ENCODE measurements at places on chromosomes 1 and 21.

DNA sequence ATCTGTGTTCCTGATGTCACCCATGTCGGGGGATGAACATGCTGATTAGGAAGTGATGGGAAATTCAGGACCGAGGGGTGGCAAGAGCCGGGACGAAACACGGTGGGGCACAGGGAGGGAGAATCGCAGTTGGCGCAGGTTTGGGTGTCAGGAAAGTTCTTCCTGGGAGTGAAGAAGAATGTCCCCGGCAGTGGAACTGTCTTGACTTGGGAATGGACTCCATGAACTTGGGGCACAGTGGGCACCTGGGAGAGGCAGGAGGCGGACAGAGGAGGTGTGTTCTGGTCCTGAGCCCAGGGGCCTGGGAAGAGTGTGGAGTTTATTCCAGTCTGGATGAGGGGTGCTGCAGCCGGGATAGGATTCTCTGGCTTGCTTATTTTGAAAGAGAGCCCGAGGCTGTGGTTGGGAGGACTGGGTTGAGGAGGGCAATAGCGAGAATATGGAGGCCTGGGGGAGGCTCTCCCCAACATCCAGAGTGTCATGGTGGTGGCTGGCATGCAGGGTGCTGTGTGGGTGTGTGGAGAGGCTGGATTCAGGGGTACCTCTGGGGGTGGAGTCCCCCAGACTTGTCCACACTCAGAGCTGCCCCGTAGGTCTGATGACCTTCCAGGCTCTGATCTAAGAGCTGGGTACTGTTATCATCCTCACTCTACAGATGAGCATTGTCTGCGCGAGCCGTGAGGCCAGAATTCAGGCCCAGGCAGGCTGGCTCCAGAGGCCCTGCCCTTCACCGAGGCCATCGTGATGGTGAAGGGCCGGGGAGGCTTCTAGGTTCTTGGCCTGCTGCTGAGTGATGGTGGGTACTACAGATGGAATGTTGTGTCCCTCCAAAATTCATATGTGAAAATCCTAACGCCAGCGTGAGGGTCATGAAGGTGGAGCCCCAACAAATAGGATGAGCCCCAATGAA lies 274.5 kb upstream of the C1orf174 start:
- DNase-seq = no peak

- DNase-seq = no peak
Observed at GRCh38 chr1:111884772-111885443, 104.6 kb downstream of the KCND3 start.

DNA sequence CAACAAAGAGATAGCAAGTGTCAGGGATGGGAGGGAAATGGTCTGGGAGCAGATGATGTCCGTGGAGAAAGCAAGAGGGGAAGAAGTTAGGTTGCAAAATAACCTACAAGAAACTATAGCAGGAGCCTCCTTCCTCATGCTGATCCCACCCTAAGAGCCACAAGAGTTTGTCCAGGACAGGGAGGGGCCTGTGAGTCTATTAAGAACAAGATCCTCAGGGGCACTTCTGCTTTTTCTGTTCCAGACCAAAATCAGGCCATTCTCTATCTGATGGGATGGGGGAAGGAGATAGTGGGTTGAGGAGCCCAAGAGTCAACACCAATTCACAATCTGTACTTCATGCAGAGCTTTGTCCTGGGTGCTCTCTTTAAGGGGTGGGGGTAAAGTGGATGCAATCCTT lies 7.7 kb upstream of the ATP1A4 start:
- no peak for DNase-seq

- DNase-seq = no peak
Observed at GRCh38 chr1:229972600-229973296, 94.3 kb upstream of the GALNT2 start.

DNA sequence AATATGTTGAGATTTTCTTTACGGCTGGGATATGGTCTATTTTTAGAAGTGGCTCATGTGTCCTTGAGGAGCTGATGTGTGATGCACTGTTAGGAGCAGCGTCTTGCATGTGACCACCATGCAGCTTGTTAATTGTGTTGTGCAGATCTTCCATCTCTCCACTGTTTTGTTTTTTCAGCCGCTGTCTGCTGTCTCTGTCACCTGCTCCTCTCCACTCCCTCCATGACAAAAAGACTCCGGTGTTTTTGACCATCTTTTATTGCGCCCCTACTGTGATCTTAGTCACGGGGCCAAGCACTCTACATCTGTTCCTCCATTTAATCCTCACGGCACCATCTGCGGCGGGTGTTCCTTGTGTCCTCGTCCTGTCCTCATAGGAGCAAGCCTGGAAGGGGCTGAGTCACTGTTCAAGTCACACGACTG lies 51.8 kb downstream of the ADARB1 start:
- DNase-seq = no peak

- DNase-seq = no peak
Observed at GRCh38 chr1:111770916-111771315, 15.2 kb downstream of the DDX20 start.

GRCh38 chr1:91670781-91671180 lies 170.1 kb downstream of the CDC7 start:
- DNase-seq = no peak

- no peak for DNase-seq
Observed at GRCh38 chr1:114219172-114219868, 65.7 kb upstream of the SYT6 start.

DNA sequence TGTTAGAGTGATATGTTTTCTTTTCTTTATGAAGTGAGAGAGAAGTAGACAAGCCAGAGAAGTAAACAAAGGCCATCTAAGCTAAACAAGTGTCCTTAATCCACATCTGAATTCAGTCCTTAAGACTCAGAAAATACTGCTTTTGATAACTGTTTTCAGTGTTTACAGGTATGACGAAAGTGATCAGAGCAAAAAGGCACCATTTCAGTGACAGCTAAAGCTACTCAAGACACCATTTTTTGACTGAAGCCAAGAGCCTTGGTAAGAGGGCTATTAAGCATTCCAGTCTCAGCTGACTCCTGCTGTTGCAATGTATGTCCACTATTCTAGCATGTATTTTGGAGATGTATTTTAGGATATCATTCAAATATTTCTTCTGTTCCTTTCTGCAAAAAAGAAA lies 4.1 kb downstream of the KMO start:
- DNase-seq = no peak

GRCh38 chr1:3466366-3467075 lies 12.1 kb downstream of the ARHGEF16 start:
- no peak for DNase-seq

- DNase-seq = no peak
Observed at GRCh38 chr1:77825131-77825709, 45.8 kb downstream of the MIGA1 start.

DNA sequence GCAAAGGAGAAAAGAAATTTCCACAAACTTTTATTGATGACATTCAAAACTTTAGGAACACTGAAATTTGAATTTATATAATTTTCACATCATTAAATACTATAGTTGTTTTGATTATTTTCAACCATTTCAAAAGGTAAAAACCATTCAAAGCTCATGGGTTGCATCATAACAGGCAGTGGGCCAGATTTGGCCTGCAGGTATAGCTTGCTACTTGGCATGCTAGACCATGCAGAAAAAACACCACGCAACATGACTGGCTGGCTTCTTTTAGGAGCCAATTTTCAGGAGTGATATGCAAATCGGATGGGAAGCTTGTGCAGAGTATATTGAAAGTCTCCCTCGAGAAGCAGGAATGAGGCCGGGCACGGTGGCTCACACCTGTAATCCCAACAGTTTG lies 144.8 kb downstream of the GLUL start:
- no peak for DNase-seq

DNA sequence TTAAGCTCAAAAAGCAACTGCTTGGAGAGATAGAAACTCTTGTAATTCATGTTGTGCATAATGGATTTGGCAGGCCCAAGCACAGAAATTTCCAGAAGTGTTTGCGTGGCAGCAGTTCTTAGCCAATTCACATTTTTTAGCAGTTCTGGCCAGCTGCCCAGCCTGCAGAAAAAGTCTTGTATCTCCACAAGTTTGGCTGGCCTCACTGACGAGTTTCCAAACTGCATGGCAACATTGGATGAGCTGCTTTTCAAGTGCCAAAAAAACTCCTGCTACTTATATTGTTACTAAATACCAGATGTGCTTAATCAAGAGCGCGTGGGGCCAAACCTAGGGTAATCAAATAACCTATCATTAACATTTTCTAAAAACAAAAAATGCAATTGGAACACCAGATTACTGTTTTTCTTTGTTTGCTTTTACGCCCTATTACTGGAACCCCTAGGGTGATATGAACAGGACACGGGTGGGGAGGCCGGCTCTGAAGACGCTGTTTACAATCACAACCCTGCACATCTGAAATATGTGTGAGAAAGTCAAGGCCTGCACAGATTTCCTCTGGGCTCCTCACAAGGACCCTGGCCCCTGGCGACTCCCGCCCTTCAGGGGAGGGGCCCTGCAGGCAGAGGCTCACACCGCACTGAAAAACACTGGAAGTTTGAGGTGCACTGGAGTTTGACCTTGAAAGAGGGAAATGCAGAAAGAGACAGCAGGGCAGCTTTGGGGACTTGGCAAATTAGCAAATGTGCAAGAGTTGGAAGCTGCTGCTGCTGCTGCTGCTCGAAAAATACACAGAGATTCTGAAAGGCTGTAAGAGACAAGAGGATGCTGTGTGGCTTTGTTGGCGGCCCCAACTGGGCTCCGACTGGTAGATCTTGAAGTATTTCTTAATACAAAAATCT lies 55.2 kb upstream of the TARBP1 start:
- DNase-seq = no peak

GRCh38 chr1:34131396-34132160 lies 33.5 kb downstream of the CSMD2 start:
- DNase-seq = no peak

- no peak for DNase-seq
Observed at GRCh38 chr1:41152622-41153044, 89.5 kb downstream of the SCMH1 start.

GRCh38 chr1:4836574-4836973 lies 182.2 kb downstream of the AJAP1 start:
- DNase-seq = no peak

DNA sequence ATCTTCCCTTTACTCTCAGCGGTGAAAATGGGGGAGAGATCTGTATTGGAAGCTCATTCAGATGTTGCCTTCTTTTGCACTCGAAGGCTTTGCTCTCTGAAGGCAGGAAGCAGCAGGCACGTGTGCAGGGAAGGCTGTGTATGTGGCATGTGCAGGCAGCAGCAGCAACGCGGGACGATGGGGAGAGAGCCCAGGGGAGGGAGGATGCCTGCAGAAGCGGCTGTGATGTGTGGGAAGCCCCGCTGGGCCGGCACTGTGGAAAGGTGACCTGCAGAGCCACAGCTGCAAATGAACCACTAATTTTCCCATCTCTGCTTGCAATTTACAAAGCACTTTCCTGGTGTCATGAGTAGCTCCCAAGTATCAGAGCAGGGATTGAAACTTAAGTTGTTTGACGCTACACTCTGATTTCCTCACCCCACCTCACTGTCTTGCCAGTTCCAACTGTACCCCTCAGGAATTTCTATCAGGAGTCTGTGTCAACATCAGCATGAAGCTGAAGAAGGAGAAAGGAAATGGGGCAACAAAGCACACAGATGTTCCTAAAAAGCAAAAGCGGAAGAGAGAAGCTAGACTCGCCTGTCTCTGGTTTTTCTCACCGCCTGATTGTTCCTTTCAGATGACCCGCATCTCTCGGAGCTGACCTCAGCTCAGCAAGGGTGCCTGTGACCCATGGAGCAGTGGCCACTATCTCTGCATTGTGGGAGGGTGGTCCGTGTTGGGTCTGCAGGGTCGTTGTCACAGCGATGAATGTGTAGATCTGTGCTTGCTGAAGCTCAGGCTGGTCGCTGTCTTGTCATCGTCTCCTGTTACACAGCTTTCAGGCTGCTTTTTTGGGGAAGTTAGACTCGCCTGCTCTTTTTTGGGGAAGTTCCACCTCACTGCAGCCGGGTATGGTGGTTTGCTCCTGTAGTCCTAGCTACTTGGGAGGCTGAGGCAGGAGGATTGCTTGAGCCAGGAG lies 156.1 kb downstream of the KIF26B start:
- no peak for DNase-seq

DNA sequence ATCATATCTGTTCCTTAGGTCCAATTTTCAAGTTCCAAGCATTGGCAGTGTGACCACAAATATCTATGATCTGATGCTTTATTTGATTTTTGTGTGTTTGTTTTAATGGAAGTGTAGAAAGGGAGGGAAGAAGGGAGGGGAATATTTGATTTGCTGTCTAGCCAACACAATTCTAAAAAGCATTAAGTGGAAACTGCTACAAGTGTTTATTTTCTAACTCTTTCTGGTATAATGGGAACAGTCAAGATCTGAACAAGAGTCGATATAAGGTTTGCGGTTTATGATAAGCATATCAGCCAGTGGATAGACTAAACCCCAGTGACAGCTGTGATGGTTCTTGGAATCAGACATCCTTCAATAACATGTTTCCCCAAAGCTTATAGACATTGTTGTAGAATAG lies 267.8 kb upstream of the SNX7 start:
- no peak for DNase-seq

Data from activated CD8-positive, alpha-beta memory T cell treated with anti-CD3 and anti-CD28 coated beads for 1 hour (primary cell).